Chondrocyte (in vitro differentiated cells): ENCODE measurements at places on chromosomes 6 and 20. TPM values are rescaled to one million over a fixed set of nuclear protein-coding genes. Genes with fewer than 3 reads are reported as not detected.
A peak's percentile ranks its signal among the peaks of the same experiment; 100 is the strongest.

DNA sequence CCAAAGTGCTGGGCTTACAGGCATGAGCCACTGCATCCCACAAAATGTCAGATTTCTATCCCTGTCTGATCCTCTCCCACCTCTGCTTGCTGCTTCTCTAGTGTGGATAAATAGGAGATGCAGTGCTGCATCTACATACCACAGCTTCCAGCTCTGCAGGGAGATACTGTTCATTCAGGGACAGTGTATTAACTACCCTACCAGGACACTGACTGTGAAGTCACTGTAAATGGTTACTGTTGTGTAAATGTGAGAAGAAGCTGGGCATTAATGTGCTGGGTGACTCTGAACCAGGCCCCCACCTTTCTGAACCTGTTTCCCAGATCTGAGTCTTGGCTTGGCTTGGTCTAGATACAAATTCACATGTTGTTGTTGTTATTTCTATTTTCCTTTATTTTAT, 488.6 kb upstream of the SULF2 start:
- DNase-seq, result no peak
- no peak overlapping the region for H3K27ac ChIP-seq
- H3K4me1 ChIP-seq, result peaks cover 9% of the 10 kb centered on the region
- H3K36me3 ChIP-seq, result no peaks in the 10 kb centered on the region
- no peak overlapping the region for H3K4me3 ChIP-seq

- H3K4me1 ChIP-seq, result no peaks in the 10 kb centered on the region
- no peak for DNase-seq
- H3K27ac ChIP-seq, result no peak overlapping the region
- peaks cover 68% of the 10 kb centered on the region for H3K27me3 ChIP-seq
- no peaks in the 10 kb centered on the region for H3K36me3 ChIP-seq
Observed at GRCh38 chr20:25103526-25103925, 21.6 kb upstream of the VSX1 start.

DNA sequence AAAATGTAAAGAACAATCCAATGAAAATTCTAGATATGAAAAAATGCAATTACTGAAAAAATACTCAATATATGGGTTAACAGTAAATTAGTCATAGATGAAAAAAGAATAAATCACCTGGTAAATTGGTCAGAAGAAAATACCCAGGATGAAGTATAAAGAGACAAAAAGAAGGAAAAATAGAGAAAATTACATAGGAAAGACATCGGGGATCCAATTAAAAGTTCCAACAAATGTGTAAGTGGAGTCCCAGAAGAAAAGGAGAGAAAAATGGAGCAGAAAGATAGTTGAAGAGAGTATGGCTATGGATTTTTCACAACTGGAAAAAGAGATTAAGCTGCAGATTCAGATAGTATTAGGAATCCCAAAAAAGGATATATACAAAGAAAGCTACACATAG, 18.7 kb upstream of the UFL1 start:
- no peaks in the 10 kb centered on the region for H3K27me3 ChIP-seq
- H3K27ac ChIP-seq, result no peak overlapping the region
- peaks cover 3% of the 10 kb centered on the region for H3K4me1 ChIP-seq
- H3K36me3 ChIP-seq, result peaks cover 4% of the 10 kb centered on the region

DNA sequence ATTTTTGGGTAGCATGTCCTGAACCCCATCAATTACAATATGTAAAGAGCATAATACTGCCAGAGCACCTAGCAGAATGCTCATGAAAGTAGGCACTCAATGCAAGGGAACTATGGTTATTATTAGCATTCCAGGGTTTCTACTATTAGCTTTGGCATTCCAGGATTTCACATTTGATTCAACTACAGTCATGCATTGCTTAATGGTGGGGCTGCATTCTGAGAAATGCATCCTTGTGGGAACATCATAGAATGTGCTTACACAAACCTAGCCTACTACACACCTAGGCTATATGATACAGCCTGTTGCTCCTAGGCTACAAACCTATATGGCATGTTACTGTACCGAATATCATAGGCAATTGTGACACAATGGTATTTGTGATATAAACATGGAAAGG, 247.8 kb downstream of the CD83 start:
- no peak overlapping the region for H3K4me3 ChIP-seq
- peaks cover 5% of the 10 kb centered on the region for H3K27me3 ChIP-seq
- no peak for DNase-seq
- H3K36me3 ChIP-seq, result no peaks in the 10 kb centered on the region
- no peak overlapping the region for H3K27ac ChIP-seq

- no peaks in the 10 kb centered on the region for H3K27me3 ChIP-seq
- H3K4me1 ChIP-seq, result peaks cover 22% of the 10 kb centered on the region
- H3K4me3 ChIP-seq, result no peak overlapping the region
- DNase-seq, result no peak
Observed at GRCh38 chr6:71486461-71486860, 197.8 kb downstream of the OGFRL1 start.

Gene SMLR1
- total RNA-seq, result not detected in 3 replicates

Gene KCNB1
- total RNA-seq, result 1.2 to 17.8 TPM (median 1.3 TPM) in 3 replicates

GRCh38 chr6:159616456-159616855, 76.6 kb downstream of the SOD2 start:
- H3K4me1 ChIP-seq, result no peaks in the 10 kb centered on the region
- DNase-seq, result no peak
- H3K27ac ChIP-seq, result no peak overlapping the region
- H3K27me3 ChIP-seq, result peaks cover 2% of the 10 kb centered on the region

DNA sequence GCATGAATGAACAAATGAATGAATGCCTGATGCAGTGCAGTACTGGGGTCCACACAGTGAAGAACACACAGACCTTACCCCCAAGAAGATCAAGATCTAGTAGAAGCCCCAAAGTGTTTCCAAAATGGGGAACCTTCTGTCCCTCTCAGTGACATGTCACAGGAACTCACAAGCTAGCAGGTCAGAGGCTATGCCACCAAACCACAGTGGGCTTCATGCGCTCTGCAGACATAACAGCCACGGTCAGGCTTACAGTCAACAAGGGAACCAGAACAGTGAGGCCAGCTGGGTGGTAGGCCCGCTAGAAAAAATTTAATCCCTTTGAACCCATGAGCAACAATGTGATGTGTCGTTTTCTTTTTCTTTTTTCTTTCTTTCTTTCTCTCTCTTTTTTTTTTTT, 20.2 kb upstream of the ARFGEF2 start:
- H3K27me3 ChIP-seq, result peaks cover 14% of the 10 kb centered on the region
- H3K4me3 ChIP-seq, result no peak overlapping the region
- H3K36me3 ChIP-seq, result no peaks in the 10 kb centered on the region
- peak; percentile 21 for DNase-seq
- peaks cover 22% of the 10 kb centered on the region for H3K4me1 ChIP-seq

Gene DPPA5
- not detected in 3 replicates for total RNA-seq

Gene EYA2
- 0.23 to 0.32 TPM in 2 of 3 replicates, not detected in the other for total RNA-seq

DNA sequence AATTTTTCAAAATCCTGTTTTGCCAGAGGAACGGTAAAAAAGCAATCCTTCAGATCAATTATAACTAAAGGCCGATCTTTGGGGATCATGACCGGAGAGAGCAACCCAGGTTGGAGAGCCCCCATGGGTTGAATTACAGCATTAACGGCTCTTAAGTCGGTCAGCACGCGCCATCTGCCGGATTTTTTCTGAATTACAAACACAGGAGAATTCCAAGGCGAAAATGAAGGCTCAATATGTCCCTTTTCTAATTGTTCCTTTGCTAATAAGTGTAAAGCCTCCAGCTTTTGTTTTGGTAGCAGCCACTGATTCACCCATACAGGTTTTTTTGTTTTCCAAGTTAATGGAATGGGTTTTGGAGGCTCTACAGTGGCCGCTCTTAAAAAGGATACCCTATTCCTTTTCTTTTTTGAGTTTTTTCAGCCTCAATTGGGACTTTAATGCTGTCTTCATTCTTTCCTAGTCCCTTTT, 16.9 kb upstream of the PTCRA start:
- no peak for DNase-seq
- peaks cover 21% of the 10 kb centered on the region for H3K4me1 ChIP-seq
- H3K27ac ChIP-seq, result no peak overlapping the region
- H3K4me3 ChIP-seq, result peak overlapping the region; percentile 33
- no peaks in the 10 kb centered on the region for H3K36me3 ChIP-seq
- H3K27me3 ChIP-seq, result no peaks in the 10 kb centered on the region

DNA sequence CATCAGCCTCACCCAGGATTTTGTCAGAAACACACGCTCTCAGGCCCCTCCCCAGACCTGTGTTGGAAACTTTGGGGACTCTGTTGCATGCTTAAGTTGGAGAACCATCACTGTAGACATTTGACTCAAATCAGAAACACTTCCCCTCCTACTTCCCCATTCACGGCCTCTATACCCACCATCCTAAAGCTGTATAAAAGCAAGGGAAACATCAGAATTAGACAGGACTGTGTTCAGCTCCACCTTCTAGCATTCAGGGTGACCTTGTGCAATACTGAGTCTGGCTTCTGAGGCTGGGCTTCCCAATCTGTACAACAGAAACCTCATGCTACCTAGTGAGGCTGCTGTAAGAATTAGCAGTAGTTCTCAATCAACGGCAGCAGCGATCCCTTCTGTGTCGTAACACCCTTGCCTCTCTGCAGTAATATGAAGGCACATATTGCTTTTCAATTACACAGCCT, 252.3 kb downstream of the LY86 start:
- H3K36me3 ChIP-seq, result no peaks in the 10 kb centered on the region
- no peak overlapping the region for H3K27ac ChIP-seq
- H3K27me3 ChIP-seq, result peaks cover 21% of the 10 kb centered on the region
- H3K4me1 ChIP-seq, result peaks cover 18% of the 10 kb centered on the region

Gene MPIG6B
- not detected in 3 replicates for total RNA-seq

Gene ZNF341
- total RNA-seq, result 2.7 to 3.1 TPM (median 2.8 TPM) in 3 replicates

DNA sequence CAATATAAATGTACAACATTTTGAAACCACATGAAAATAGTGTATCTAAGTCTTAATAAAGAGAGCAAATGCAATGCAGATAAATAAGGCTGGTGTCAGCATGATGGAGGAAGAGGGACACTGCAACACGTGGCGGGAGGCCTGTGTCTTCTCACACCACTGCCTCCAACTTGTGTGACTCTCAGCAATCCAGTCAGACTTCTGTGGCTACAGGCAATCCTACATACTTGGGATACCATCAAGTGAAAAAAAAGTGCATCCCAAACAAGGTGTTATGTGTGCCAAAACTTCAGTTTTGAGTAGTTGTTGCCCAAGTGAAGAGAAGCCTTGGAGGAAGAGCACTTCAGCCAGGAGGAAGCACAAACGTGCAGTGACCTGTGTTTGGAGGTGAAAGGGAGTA, 68.6 kb downstream of the PKIB start:
- H3K27me3 ChIP-seq, result no peaks in the 10 kb centered on the region
- DNase-seq, result no peak
- no peak overlapping the region for H3K27ac ChIP-seq
- H3K36me3 ChIP-seq, result peaks cover 11% of the 10 kb centered on the region
- H3K4me3 ChIP-seq, result no peak overlapping the region

DNA sequence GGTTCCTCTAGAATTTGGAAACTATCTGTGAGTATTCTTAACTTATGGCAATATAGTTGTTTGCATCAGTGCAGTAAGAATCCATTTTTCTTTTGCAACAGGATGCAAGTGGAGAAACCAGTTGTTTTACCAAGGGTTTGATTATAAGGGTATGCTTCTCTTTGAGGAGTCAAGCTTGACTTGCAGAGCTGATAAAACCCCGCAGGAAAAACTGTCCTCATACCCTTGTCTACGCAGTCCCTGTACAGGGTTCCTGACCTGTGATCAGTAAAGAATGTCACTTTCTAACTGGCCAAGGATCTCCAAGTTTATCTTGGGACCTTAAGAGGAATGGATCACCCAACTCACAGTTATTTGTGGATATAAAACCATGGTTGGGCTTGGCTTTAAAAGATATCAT, 161.1 kb upstream of the OLIG3 start:
- H3K4me3 ChIP-seq, result no peak overlapping the region
- no peaks in the 10 kb centered on the region for H3K36me3 ChIP-seq
- peaks cover 3% of the 10 kb centered on the region for H3K4me1 ChIP-seq
- no peak overlapping the region for H3K27ac ChIP-seq

DNA sequence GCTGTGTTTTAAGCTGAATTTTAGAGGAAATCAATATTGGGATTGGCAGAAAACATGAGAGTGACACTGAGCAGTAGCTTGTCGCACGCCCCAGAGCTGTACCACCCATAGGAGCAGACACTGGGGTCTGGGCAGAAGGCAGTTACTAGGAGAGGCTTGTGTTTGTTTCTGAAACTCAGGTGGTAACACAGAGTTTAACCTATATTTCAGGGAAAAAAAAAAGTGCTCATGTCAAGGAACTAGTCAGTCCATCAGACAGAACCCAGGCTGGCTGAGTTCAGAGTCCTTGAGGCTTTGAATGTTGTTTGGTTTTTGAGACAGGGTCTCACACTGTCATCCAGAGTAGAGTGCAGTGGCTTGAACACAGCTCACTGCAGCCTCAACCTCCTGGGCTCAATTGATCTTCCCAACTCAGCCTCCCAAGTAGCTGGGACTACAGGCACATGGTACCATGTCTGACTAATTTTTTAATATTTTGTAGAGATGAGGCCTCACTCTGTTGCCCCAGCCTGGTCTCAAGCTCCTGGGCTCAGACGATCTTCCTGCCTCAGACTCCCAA, 6.6 kb downstream of the SLC22A1 start:
- H3K4me3 ChIP-seq, result no peak overlapping the region
- no peak overlapping the region for H3K27ac ChIP-seq
- peaks cover 14% of the 10 kb centered on the region for H3K36me3 ChIP-seq
- peaks cover 12% of the 10 kb centered on the region for H3K4me1 ChIP-seq
- no peak for DNase-seq

Gene TREM2
- total RNA-seq, result not detected in 3 replicates

DNA sequence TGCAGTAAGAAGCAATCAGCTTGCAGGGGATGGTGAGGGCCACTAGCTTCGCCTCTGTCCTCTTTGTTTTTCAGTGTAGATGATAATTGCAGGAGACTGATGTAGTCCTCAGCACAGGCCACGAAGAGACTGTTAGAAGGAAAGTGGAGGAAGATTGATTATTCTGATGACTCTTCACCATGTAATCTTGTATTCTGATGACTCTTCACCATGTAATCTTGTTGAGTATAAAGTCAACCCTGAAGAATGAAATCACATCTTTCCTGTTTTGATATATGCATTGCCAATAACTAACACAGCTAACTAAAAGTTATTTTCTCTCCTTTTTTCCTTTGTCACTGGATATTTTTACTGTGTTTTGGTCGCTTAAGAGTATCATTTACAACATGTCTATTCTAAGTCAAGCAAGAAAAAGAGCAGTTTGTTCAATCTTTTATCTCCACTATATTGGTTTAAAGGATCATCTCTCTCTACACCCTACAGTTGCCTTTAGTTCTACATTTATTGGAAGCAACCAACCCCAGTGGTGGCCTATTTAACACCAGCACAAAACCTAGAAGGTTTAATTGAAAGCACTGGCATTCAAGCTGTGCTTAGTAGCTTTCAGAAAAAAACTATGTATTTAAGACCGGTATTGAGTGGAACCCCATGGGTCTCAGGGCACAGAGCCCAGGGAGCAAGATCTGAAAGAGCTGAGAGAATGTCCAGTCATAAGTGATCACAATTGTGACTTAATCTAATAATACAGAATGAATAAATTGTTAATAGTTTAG, 107.2 kb upstream of the BTBD3 start:
- H3K4me1 ChIP-seq, result peaks cover 33% of the 10 kb centered on the region
- H3K4me3 ChIP-seq, result no peak overlapping the region
- no peak overlapping the region for H3K27ac ChIP-seq
- no peak for DNase-seq
- no peaks in the 10 kb centered on the region for H3K36me3 ChIP-seq
